ENCODE measurements at places on chromosomes 11 and 22. TPM values are rescaled to one million over a fixed set of nuclear protein-coding genes. Genes with fewer than 3 reads are reported as not detected.

The MOV10L1 gene
- not detected for polyA plus RNA-seq

The SHISAL1 gene
- polyA plus RNA-seq: not detected

The PATE4 gene
- polyA plus RNA-seq: 0.17 TPM

The PRODH gene
- polyA plus RNA-seq: not detected

GRCh38 chr11:46315033-46315738, 32.1 kb upstream of the DGKZ start:
- H3K4me1 ChIP-seq: peaks cover 9% of the 10 kb centered on the region
- no peaks in the 10 kb centered on the region for H3K36me3 ChIP-seq
- DNase-seq: no peak
- no peak overlapping the region for H3K27ac ChIP-seq

DNA sequence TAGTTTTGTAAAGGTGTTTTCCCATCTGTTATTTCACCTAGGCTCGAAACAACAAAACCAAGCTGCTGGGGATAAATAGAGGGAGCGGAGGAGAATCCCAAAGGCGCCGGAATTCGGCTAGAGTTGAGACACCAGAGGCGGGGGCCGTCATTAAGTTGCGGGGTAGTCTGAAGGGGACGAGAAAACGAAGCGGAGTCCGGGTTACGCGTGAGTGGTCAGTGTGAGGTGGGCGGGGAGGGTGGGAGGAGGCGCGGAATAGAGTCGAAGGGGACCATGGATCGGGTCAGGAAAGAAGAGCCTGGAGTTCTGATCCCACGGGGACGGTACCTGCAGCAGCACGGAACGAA, 361 bp downstream of the SRPRA start:
- H3K36me3 ChIP-seq: peaks cover 53% of the 10 kb centered on the region
- peak overlapping the region; percentile 92 for H3K4me3 ChIP-seq
- no peaks in the 10 kb centered on the region for H3K27me3 ChIP-seq
- peaks cover 3% of the 10 kb centered on the region for H3K4me1 ChIP-seq

DNA sequence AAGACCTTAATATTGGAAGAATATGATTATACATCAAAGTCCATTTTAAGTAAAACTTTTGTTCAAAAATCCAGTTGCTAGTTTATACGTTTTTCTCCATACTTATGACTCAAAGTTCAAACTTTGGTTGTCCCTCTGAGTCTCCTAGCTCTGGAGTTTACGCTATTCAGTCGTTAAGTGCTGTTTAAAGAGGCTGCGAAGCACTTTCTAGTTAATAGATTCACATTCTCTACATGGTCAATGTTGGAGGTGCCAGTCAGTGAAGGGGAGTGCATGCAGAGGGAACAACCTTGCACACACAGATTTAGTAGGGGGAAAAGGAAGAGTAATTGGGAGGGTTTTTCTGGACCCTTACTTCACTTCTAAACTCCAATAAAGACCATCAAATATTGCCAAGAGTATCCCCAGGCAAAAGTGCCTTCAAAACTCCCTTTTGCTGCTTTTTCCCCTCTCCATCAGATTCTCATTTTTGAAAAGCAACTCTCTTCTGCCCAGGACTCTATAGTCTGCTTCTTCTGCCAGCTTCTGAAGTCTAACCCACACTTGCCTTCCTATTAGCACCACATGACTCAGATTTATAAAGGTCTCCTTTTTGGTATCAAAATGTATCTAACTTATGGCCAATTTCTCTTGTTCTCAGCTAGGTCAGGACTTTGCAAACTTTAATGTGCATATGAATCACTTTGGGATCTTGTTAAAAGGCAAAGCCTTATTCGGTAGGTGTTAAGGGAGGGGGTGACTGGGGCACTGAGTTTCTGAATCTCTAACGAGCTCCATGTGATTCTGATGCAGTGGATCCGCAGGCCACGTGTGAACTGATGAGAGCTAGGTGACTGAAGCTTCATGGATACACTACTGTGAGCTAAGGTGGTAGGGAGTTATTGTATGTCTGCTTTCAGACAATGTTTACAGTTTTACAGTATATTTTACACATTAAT, 96.2 kb upstream of the MTMR2 start:
- H3K4me3 ChIP-seq: no peak overlapping the region
- H3K27me3 ChIP-seq: no peaks in the 10 kb centered on the region
- no peaks in the 10 kb centered on the region for H3K36me3 ChIP-seq
- 0 out of 2 replicates have a peak, but pooled peaks cover under 1% of the 10 kb centered on the region for H3K4me1 ChIP-seq
- no peak overlapping the region for H3K27ac ChIP-seq

DNA sequence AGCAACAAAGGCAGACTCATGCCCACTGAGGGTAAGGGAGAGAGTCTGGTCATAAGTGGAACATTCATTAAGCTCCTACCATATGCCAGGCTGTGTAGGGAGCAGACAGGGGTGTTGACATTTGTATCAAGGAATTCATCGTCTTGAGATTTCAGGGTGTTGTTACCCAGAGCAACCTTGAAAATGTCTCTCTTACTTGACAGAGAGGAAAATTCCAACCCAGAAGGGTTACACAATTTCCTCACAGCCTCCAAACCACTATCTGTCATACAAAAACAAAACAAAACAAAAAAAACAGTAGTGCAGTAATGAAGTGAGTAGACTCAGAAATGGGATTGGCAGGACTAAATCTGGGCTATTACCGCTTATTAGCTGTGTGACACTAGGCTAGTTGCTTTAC, 113.2 kb downstream of the MIAT start:
- no peaks in the 10 kb centered on the region for H3K4me1 ChIP-seq
- no peak overlapping the region for H3K27ac ChIP-seq
- H3K27me3 ChIP-seq: no peaks in the 10 kb centered on the region
- H3K4me3 ChIP-seq: no peak overlapping the region
- no peak for DNase-seq
- no peaks in the 10 kb centered on the region for H3K36me3 ChIP-seq

GRCh38 chr11:116414357-116414880, 358.4 kb downstream of the BUD13 start:
- no peak overlapping the region for H3K4me3 ChIP-seq
- H3K27ac ChIP-seq: no peak overlapping the region
- DNase-seq: no peak
- peaks cover under 1% of the 10 kb centered on the region for H3K27me3 ChIP-seq
- H3K36me3 ChIP-seq: no peaks in the 10 kb centered on the region

DNA sequence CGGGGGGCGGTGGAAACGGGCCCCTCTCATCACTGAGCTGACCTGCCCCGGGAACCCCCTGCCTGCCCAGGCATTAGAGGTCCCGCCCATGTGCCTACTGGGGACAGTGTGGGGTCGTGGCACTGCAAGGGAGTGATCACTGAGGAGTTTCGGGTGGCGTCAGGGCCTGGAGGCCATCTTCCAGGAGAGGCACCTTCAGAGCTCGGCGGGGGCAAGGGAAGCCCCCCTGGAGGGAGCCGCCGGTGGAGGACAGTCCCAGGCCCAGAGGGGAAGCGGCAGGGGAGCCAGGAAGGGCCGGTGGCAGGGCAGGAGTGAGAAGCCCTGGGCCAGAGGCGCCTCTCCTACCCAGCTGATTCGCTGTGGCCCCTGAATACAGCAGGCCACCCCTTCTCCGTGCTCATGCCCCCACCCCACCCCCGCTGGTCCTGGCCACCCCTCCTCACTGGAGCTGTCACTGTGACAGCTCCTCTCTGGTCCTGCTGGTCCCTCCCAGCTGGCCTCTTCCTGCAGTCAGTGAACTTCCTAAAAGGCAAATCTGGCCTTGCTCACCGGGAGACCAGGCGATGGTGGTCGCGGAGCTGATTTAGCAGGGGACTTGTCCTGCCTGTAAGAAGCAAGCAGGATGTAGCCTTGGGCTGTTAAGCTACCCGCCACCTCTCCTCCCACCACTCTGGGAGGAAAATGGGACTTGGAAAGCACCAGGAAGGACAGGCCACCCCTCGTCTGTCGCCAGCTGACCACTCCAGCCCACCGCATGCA, 2.0 kb upstream of the MAPK11 start:
- no peak overlapping the region for H3K4me3 ChIP-seq
- DNase-seq: no peak
- peaks cover 10% of the 10 kb centered on the region for H3K4me1 ChIP-seq
- no peak overlapping the region for H3K27ac ChIP-seq

Data from GM12878 (cell line).